Brain (organoid and tissue), 16 donors: ENCODE measurements at places on chromosomes 4 and X. TPM values are rescaled to one million over a fixed set of nuclear protein-coding genes. Genes with fewer than 3 reads are reported as not detected.
A peak's percentile ranks its signal among the peaks of the same experiment; 100 is the strongest.

DNA sequence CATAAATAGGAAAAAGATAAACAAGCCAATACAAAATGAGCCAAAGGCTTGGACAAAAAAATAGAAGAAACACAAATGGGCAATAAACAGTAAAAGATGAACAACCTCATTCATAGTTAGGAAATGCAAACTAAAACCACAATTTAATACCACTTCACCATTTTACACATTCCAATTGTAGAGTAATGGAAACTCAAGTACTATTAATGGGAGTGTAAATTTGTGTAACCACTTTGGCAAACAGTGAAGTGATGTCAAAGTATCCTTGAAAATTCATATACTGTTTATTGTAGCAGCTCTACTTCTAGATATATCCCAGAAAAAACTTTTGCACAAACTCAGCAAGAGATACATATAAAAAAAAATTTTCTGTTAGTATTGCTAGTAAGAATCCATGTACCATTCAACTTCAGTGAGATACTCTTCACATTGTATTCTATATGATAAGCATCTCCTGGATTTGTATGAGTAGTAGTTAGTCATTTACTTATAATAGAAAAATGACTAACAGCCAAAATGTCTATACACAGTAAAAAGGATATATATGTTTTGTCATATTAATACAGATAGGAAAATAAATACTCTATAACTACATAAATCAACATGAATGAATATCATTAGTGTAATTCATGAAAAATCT is 229.8 kb downstream of the DKK2 start:
- DNase-seq, result no peak

- no peak for DNase-seq
Measured at GRCh38 chr4:169682372-169683047, 62.1 kb downstream of the CLCN3 start.

DNA sequence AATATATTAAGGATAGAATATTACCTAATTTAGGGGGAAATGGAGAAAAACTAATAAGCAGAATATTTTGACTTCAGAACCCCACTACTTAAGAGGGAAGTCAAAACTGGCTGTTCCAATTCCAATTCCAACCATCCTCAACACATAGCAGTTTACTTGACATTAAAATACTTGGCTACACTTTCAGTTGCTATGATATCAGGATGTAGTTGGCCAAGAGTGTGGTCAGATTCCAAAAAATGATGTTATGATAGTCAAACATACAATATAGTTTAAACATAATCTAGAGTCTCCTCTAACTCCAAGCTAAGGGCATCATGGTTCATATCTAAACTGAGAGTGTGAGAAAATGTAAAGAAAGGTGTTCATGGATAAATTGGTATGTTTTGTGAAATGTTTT is 16.5 kb upstream of the SMIM14 start:
- DNase-seq, result no peak

DNA sequence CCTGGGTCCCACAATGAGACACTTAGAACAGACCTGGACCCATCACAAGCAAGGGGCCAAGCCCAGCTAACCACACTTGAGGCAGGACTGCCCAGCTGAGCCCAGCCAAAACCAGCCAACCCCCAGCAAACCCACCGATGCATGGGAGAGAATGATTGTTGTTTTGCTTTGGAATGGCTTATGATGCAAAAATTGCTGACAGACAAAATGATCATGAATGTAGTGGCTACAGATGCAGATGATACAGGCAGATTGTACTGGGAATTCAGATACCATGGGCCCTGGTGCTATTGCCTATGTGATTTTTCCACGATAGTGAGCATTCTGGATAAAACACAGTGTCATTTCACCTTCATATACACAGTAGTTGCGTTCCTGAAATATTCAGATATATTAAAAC is 9.0 kb upstream of the ZCCHC4 start:
- DNase-seq, result no peak

DNA sequence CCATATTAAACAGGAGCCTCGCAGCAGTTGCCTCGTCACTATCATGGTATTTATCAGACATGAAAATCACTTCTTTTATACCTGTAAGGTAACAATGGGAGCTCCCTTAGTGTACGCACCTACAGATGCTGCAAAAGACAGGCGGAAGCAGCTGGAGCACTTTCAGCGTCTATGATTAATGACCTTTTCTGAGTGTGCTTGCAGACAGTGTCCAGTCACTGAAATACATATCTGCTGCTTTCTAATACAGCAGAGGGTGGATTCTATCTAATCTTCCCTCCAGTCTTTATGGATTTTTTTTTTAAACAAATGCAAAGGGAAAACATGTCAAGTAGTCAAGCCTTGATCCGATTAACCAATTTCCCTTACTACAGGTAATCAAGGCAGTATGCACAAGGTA is 24.1 kb downstream of the DCTD start:
- DNase-seq, result peak; percentile 50

- DNase-seq, result no peak
Measured at GRCh38 chr4:80448056-80448455, 112.5 kb downstream of the CFAP299 start.

Gene TMEM175
- polyA plus RNA-seq, result 61.5 TPM

Gene OPRPN
- polyA plus RNA-seq, result not detected

Gene IL9R
- not detected for polyA plus RNA-seq
